ENCODE measurements at places on chromosomes 7 and 10. TPM values are rescaled to one million over a fixed set of nuclear protein-coding genes. Genes with fewer than 3 reads are reported as not detected.

The HHEX gene
- 13.6 TPM for polyA plus RNA-seq

DNA sequence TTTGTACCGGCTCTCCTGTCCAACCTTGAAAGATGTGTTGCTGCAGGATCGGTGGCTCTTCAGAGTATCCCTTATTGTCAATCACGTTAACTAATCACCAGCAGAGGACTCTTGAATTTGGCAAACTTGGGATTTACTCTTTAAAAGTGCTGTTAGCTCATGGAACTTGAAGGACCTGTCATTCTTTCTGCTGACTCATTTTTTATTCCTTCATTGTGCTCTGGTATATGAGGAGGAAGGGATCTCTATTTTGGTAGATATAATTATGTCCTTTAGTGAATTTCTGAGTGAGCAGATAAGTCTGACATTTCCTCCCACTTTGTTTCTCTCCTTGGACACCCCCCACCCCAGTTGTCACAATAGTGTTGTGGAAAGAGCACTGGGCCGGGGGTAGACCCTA lies 175.1 kb upstream of the HDAC9 start:
- no peak for DNase-seq

GRCh38 chr7:21675255-21675654 lies 132.4 kb downstream of the DNAH11 start:
- DNase-seq = no peak

DNA sequence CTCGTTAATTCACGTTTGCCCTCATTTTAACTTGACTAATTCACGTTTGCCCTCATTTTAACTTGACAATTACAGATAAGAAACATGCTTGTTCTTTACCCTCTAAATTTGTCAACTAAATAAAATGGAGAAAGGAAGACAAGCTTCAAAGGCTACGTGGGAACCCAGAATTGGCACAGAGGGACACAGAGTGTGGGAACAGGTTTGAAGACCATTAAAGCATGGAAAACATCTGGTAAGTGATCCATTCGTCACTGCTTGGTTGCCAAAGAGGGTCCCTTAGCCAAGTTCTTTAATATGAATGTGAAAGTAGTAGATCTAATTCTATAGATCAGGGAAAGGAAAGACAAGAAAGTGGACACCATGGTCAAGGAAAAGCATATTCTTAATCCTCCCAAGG lies 57.2 kb downstream of the ITIH5 start:
- DNase-seq = no peak

DNA sequence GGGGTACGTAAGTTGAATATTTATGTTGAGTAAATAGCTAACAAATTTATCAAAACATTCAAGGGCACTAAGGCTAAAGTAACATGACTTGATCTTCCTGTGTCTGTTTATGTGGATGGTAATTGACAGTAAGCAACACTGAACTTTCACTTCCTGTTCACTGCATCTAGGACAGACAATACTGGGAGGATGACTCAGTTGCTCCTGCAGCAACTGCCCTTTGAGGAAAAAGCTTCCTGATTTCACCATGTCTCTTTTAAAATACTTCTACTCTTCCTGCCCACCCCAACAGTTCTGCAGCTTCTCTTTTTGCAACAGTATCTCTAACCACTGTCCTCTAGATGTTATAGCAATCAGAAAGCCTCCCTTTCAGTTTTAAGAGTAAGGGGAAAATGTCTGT lies 76.6 kb upstream of the HGF start:
- peak; percentile 20 for DNase-seq

- DNase-seq = no peak
These were observed 62.4 kb downstream of the BLNK start for GRCh38 chr10:96208946-96209345.

GRCh38 chr10:132542819-132543218 lies 5.2 kb downstream of the INPP5A start:
- no peak for DNase-seq

DNA sequence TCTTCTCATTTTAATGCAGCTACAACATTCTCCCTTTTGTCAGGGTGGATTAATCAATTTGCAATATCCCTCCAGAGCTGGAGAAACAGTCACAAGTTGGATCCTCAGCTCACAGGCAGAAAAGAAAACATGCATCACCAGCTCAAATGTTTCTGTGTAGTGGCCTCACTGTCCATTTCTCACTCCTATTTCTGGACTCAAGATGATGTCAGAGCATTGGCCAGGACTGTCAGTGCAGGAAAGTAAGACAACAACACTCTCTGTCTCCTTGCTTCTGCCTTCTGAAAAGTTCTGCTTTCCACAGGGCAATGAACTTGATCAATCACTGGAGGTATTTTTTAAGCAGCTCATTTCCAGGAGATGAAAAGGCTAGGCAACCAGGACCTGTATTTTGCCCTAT lies 8.2 kb upstream of the SVIL start:
- DNase-seq = no peak

DNA sequence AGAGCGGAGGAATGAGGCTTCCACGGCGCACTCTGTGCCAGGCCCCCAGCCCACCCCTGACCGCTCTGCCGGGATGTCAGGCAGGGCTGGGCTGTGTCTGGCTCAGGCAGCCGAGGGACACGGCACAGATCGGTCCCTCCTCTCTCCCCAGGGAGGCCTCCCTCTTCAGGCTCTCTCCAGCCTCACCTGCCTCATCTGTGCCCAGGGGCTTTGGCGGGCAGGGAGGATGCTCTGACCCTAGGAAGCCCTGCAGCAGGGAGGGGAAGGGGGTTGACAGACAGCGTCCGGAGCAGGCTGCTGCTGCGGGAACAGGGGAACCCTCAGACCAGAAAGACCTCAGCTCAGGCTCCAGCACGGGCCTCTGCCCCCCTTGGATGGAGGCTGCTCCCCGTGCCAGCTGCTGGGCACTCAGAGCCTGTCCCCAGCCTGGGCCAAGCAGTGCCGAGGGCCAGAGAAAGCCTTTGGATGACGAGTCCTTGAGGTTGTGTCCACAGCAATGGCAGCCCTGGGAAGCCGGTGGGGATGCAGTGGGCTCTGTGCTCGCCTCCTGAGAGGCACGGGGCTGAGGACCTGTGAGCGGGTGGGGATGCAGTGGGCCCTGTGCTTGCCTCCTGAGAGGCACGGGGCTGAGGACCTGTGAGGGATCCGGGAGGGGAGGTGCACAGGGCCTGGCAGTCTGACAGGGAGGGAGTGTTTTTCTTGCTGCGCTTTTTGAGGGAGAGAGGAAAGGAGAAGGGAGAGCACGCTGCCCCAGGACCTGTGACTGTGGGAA lies 66.9 kb downstream of the FOXL3 start:
- DNase-seq = no peak

- no peak for DNase-seq
These were observed 29.6 kb downstream of the PCBD1 start for GRCh38 chr10:70858759-70859158.

The PIP gene
- not detected for polyA plus RNA-seq

The ELN gene
- 2.8 TPM for polyA plus RNA-seq

DNA sequence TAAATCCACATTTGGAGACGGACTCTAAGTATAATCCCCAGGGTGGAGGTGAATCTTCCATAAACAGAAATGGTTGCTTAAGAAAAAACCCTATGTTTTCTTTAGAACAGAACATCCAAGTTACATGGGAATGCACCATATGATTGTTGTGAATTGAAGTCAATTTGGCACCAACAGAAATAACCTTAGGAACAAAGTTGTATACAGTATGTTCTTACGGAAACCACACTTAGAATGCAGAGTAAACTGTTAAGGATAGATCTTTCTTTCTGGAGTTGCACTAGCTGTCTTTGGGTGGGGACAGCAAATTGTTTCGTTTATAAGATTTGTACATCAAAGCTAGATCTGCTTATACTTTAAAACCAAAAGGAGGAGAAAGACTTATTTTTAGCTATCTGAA lies 316.4 kb downstream of the PTEN start:
- no peak for DNase-seq

The C7orf57 gene
- not detected for polyA plus RNA-seq

- no peak for DNase-seq
These were observed 25.6 kb downstream of the COL1A2 start for GRCh38 chr7:94420328-94420727.

DNA sequence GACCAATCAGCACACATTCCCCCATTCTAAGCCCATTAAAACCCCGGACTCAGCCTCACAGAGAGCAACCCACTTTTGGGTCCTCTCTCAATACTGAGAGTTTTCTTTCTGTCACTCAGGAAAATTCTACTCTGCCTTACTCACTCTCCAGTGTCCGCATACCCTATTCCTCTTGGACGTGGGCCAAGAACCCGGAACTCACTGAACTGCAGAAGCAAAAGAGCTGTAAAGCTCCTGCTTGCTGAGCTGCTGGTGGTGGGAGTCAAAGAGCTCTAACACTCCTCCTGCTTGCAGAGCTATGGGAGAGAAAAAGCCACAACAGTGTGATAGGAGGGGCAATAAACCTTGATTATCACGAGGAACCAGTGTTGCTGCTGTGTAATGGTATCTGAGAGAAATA lies 386.9 kb downstream of the POM121L12 start:
- DNase-seq = no peak

The ATRNL1 gene
- polyA plus RNA-seq = 0.17 TPM

The A1CF gene
- polyA plus RNA-seq = not detected

The ZNF503 gene
- 3.3 TPM for polyA plus RNA-seq

- peak; percentile 88 for DNase-seq
These were observed 61.0 kb downstream of the NRP1 start for GRCh38 chr10:33273295-33274002.

GRCh38 chr7:13979671-13980435 lies 9.6 kb downstream of the ETV1 start:
- no peak for DNase-seq

DNA sequence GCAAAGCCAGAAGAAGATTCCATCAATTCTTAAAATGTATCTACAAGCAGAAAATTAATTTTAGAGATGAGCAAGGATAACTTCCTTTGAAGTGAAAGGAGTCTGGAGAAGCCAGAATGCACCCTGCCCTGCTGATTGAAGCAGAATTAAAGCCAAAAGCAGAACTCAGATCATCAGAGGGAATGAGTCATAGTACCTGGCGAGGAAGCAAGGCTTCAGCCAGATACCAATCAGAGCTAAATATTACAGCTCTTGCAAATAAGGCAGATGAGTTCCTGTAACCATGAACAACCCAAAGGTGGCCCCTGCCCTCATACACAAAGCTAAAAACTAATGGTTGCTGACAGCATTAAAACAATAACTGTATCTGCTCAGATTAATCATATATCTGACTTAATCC lies 10.4 kb downstream of the HTR7 start:
- no peak for DNase-seq

The MARVELD1 gene
- polyA plus RNA-seq = 76.2 TPM

The CHST15 gene
- 4.1 TPM for polyA plus RNA-seq

- peak; percentile 80 for DNase-seq
These were observed 42.4 kb downstream of the TBATA start for GRCh38 chr10:70742537-70743429.

- no peak for DNase-seq
These were observed 40.6 kb upstream of the ENO4 start for GRCh38 chr10:116808706-116809105.

- DNase-seq = no peak
These were observed 762.0 kb upstream of the IGFBP3 start for GRCh38 chr7:46682836-46683624.

- no peak for DNase-seq
These were observed 104.5 kb downstream of the MACC1 start for GRCh38 chr7:20112696-20113095.

The NXPH1 gene
- not detected for polyA plus RNA-seq

GRCh38 chr7:104254696-104255095 lies 46.9 kb upstream of the ORC5 start:
- no peak for DNase-seq

- DNase-seq = no peak
These were observed 2.3 kb upstream of the ELFN1 start for GRCh38 chr7:1667566-1668395.

The LIPA gene
- 51.6 TPM for polyA plus RNA-seq

- DNase-seq = no peak
These were observed 22.1 kb upstream of the ENO4 start for GRCh38 chr10:116827214-116827671.

Data from AG04450 (cell line).